Adrenal gland (tissue), 19 donors: ENCODE measurements at places on chromosomes 2 and 18.

GRCh38 chr2:69111076-69111475 lies 98.1 kb downstream of the ANTXR1 start:
- DNase-seq: no peak
- no peak overlapping the region for H3K4me3 ChIP-seq
- H3K4me1 ChIP-seq: no peaks in the 10 kb centered on the region

- DNase-seq: no peak
- no peak overlapping the region for H3K4me3 ChIP-seq
These were observed 100.3 kb upstream of the CAVIN2 start for GRCh38 chr2:191947235-191947634.

DNA sequence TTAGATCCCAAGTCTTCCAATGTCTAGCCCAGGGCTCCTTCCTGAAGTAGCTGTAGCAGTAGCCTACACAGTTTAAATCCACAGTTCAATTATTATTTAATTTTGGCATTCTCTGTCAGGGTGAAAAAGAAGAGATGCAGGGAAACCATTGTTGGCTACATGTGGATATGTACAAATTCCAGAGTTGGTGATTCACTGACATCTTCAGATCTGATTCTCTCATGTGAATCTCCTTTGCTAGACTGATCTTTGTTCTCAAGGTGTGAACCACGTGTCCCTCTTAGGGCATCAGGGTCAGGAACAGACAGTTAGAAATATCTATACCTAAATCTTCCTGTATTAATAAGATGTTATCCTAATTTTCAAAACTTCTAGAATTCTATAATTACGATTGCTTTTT lies 36.7 kb downstream of the ADCYAP1 start:
- no peak overlapping the region for H3K27ac ChIP-seq
- no peaks in the 10 kb centered on the region for H3K27me3 ChIP-seq
- no peak overlapping the region for H3K4me3 ChIP-seq
- no peaks in the 10 kb centered on the region for H3K36me3 ChIP-seq
- DNase-seq: no peak
- H3K4me1 ChIP-seq: no peaks in the 10 kb centered on the region

GRCh38 chr18:27564066-27564465 lies 379.0 kb upstream of the CHST9 start:
- no peak overlapping the region for H3K27ac ChIP-seq
- no peaks in the 10 kb centered on the region for H3K27me3 ChIP-seq
- no peaks in the 10 kb centered on the region for H3K36me3 ChIP-seq
- H3K4me3 ChIP-seq: no peak overlapping the region
- no peak for DNase-seq

DNA sequence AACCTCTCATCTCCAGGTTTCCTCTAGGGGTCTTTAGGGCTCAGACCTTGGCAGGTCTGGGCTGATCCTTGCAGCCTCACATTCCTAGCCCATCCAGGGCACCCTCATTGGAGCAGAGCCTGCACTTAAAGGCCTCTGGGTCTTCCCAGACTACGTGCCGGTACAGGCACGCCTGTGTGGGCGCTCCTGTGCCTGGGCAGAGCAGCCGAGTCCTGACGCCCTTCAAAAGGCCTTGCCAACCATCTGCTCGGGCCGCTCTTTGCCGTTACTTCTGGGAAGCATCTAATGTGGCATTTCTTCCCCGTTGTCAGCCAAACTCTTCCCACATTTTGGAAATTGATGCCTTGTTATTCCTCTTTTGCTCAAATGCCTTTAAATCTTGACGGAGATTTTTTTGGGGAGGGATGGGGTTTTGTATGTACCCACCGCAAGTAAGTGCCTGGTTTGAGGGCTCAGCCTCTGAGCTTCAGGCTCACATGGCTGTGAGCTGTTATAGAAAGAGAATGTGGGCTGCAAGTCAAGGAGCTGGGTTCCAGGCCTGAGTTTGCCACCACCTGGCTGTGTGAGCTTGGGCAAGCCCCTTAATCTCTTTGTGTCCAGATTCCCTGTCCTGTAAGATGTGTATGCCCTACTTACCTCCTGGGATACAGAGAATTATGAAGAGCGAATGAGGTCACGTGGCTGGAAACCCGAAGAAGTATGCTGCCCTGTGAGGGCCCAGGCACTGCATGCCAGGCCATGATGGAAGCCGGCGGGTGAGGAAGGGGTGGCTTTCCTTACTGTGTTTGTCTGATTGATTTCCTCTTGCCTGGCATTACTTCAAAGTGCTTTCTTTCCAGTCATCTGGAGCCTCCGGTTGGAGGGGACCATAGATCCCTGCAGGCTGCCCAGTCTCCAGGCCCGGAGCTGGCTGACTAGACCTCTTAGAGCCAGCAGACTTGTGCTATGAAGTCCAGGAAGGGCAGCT lies 20.6 kb downstream of the EHD3 start:
- no peak overlapping the region for H3K4me3 ChIP-seq
- H3K27ac ChIP-seq: no peak overlapping the region
- H3K4me1 ChIP-seq: no peaks in the 10 kb centered on the region
- DNase-seq: no peak

GRCh38 chr18:46482831-46483230 lies 174.2 kb downstream of the LOXHD1 start:
- H3K27me3 ChIP-seq: no peaks in the 10 kb centered on the region
- no peak overlapping the region for H3K27ac ChIP-seq
- DNase-seq: no peak
- no peaks in the 10 kb centered on the region for H3K4me1 ChIP-seq

DNA sequence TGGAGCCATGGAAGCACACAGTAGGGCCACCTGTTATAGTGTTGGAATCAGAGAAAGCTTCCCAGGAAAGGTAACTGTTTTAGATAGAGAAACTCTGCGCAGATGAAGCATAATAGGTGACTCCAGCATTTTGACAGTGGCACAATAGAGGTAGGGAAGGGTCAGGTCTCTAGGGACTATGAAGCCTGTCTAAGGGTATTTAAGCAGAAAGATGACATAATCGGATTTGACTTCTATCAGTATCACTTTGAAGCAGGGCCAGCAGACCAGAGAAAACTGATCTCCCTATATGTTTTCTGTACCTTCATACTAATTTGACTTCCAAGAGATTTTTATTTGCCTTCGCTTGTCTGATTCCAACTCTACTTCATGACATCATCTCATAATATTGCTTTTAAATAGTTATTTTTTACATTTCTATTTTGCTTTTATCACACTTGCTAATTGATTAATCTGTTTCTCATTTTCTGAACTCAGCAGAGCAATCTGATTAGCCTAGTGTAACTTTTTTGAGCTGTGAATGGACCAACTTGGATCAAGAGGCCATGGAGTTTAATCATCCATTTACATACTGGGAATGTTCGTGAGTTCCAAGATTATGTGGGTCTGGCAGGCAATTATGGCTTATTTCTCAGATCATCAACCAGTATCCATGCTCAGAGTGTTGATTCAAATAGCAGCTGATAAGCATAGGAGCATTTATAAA lies 8.4 kb upstream of the HIBCH start:
- no peak overlapping the region for H3K4me3 ChIP-seq
- no peaks in the 10 kb centered on the region for H3K27me3 ChIP-seq
- H3K36me3 ChIP-seq: no peaks in the 10 kb centered on the region
- H3K27ac ChIP-seq: no peak overlapping the region
- no peak for DNase-seq

DNA sequence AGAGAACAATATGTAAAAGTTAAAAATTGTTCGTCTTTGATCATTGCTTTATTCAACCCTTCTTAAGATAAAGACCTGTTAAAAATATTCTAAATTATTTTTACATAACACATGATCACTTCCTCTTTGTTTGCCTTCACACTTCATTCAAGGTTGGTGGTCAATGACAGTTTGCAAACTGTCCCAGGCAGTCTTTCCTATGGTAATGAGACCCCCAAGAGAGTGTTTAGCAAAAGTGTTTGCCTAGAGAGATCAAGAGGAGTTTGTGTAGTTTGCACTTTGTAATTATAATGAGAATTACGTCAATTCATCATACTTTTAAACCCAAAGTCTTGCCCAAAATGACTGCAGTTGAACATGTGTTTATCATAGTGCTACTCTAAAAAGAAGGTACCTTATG lies 77.2 kb upstream of the ABCA12 start:
- H3K27me3 ChIP-seq: no peaks in the 10 kb centered on the region
- no peak overlapping the region for H3K27ac ChIP-seq
- H3K36me3 ChIP-seq: no peaks in the 10 kb centered on the region
- no peak overlapping the region for H3K4me3 ChIP-seq
- DNase-seq: no peak

DNA sequence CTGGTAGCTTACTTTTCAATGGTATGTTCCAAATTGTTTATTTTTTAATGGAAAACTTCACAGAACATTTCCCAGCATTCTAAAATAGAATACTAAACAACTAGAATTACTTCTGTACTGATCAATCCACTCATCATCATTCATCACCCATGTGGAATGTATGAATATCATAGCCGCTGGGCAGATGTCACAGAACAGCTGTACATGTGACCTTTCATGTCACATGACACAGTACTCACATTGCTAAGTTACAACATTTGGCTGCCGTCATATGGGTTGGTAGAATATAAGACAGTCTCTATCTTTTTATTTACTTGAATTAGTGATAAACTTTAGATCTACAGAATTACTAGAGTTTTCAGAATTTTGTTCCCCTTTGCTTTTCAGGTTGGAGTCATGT lies 387.6 kb downstream of the ZEB2 start:
- no peak for DNase-seq
- H3K36me3 ChIP-seq: no peaks in the 10 kb centered on the region
- no peak overlapping the region for H3K4me3 ChIP-seq

DNA sequence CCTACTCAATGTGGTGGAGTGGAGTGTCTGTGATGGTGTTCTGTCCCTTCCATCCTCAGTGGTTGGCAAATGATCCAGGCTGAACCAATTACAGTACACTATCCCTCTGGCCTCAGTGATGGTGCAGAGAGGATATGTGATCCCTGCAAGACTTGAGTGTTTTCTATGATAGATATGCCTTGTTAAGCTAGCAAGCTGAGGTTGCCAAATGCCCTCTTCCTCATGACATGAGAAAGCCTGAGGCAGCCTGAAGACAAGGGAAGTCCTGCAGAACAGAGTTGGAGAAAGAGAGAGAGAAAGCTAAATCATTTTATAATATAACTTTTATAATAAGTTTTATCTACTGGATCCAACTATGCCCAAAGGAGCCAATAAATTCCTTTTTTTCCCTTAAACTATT lies 41.6 kb upstream of the GORASP2 start:
- no peaks in the 10 kb centered on the region for H3K36me3 ChIP-seq
- no peak for DNase-seq
- H3K4me1 ChIP-seq: no peaks in the 10 kb centered on the region
- H3K27me3 ChIP-seq: no peaks in the 10 kb centered on the region

GRCh38 chr2:15311201-15311907 lies 249.8 kb downstream of the NBAS start:
- no peaks in the 10 kb centered on the region for H3K36me3 ChIP-seq
- no peaks in the 10 kb centered on the region for H3K4me1 ChIP-seq
- no peak overlapping the region for H3K4me3 ChIP-seq
- no peaks in the 10 kb centered on the region for H3K27me3 ChIP-seq
